ENCODE measurements at places on chromosomes 4 and X.

DNA sequence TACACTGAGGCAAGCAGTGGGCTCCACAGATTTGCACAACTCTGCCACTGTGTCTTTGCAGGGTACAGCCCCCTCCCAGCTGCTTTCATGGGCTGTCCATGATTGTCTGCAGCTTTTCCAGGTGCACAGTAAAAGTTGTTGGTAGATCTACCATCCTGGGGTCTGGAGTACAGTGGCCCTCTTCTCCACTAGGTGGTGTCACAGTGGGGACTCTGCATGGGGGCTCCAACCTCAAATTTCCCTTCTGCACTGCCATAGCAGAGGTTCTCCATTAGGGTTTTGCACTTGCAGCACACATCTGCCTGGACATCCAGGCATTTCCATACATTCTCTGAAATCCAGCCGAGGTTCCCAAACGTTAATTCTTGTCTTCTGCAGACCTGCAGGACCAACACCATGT is 1002.3 kb downstream of the FAM133A start:
- DNase-seq: no peak

DNA sequence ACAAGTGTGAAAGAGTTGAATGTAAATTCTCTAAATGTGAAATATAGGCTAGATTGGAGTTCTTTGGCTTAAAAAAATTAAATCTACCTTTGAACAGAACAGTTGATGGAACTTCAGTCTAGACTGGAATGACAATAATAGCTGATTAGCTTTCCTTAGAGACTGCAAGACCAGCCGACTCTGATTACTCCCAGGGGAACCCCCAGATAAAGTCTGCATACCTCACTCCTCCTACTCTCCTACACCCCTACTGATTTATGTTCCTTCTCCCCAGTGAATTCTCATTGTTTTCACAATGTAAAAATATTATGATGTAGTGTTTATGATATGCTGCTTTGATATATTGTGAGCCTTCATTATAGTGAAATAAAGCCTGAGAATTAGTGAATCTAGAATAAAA is 241.3 kb downstream of the CFAP299 start:
- no peak for DNase-seq

DNA sequence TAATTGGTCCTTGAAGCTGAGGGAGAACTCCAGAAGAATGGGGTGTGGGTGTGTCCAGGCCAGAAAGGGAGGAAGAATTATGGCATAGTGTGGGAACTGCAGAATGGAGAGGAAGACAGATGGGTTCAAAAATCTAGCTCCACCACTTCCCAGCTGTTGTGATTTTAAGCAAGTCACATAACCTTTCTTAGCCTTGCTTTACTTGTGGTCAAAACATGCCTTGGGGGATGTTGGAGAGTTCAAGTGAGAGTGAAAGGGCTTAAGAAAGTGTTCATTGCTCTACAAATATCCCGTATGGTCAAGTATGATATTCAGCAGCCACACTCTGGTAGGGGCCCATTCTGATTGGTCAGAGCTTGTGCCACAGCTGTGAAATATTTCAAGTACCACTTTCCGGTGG is 15.0 kb upstream of the STARD8 start:
- DNase-seq: no peak

GRCh38 chr4:41967392-41967791 is 14.2 kb upstream of the DCAF4L1 start:
- DNase-seq: no peak

- DNase-seq: no peak
These were observed 22.2 kb downstream of the LIN54 start for GRCh38 chr4:82988323-82988832.

DNA sequence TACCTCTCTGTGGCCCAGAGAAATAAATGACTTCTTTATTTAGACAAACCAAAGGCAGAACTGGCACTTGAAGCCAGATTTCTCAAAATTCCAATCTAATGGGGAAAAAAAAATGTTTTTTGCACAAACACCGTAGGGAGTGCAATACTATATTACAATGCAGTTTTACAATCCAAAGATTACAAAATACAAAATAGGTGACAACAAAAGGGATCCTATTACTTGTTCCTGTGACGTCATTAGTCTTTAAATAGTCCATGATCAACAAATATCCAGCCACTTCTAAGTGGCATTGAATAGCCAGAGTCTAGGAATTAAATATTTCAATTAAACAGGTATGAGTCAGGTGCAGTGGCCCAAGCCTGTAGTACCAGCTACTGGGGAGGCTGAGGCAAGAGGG is 3.0 kb upstream of the APBB2 start:
- no peak for DNase-seq

DNA sequence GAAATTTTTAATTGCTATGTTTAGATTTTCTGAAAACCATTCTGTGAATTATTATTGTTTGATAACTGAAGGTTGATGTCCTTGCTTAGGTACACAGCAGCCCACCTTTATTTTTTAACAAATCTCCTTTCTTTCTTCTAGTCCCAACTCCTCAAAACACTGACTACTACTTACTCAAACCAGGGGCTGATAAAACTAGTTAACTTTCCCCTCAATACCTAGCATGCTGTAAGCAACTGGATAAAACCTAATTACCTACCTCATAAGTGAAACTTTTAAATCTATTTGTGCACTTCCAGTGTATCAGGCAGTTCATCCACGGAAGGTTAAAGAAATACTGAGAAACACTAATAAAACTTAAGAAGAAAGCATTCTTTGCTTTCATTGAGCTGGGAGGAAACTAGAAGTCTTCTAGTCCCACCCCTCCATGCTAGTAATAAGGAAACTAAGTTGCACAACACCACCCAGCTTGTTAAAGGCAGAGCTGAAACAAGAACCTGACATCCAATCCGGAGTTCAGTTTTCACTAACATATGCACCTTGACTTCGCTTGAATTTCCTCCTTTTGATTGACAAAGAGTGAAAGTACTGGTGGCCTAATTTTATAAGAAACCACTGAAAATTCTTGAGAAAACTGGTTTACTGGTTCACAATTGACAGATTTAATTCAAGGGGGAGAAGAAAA is 180.2 kb upstream of the TET2 start:
- no peak for DNase-seq

- no peak for DNase-seq
These were observed 148.6 kb downstream of the TLL1 start for GRCh38 chr4:166021617-166022016.

GRCh38 chr4:54902271-54902670 is 223.1 kb downstream of the KDR start:
- DNase-seq: no peak

- DNase-seq: no peak
These were observed 3.9 kb downstream of the SPCS3 start for GRCh38 chr4:176323511-176324160.

DNA sequence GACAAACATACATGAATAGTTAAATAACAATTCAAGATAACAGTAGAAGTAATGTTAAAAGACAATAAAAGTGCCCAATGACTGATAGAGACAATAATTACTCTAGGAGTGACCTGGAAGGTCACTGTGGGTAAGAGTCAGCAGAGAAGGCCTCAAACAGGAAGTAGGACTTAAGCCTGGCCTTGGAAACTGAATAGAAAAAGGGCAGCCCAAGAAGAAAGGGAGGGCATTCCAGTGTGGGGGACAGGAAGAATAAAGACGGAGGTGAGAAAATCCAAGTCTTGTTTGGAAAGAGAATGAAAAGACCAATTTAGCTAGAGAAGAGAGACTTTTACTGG is 6.0 kb downstream of the P2RY4 start:
- DNase-seq: no peak

DNA sequence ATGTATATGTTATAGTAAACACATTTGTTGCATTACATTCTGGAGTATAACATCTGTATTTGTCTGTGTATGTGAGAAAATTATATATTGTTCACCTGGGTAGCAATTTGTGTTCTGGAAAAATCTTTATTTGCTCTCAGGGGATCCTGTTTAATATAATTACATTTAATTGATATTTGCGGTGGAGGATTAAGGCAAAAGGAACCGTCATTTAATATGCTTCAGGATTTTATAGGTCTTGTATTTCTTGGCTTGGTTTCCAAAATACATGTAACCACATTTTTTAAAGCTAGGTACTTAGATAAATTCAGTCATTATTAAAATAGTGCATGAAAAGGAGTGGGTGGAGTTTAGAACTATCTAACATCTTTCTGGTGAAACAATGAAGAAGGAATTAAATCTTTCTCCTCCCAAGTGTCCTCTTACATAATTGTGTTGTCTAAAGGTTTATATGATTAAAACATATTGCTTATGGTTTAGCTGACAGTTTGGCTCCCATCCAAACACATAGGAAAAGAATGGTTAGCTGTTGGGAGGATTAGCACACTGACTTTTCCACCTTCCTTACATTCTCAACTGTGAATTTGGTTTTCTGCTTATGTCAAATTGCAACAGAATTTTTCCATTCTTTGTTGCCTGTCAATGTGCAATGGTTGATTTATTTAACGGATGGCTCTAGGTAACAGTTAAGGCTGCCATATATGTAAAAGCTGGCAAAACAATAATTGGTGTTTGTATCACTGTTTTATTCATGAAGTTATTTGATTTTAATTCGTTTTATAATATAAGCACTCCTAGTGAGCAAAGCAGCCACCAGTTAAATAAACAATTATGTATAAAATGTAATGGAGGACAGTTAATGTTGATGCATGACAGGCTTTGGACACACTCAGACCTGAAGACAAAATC is 250.8 kb upstream of the SFRP2 start:
- DNase-seq: no peak

- DNase-seq: no peak
These were observed 28.4 kb downstream of the WFS1 start for GRCh38 chr4:6298035-6298434.

GRCh38 chrX:12142661-12143060 is 4.4 kb downstream of the FRMPD4 start:
- DNase-seq: no peak

DNA sequence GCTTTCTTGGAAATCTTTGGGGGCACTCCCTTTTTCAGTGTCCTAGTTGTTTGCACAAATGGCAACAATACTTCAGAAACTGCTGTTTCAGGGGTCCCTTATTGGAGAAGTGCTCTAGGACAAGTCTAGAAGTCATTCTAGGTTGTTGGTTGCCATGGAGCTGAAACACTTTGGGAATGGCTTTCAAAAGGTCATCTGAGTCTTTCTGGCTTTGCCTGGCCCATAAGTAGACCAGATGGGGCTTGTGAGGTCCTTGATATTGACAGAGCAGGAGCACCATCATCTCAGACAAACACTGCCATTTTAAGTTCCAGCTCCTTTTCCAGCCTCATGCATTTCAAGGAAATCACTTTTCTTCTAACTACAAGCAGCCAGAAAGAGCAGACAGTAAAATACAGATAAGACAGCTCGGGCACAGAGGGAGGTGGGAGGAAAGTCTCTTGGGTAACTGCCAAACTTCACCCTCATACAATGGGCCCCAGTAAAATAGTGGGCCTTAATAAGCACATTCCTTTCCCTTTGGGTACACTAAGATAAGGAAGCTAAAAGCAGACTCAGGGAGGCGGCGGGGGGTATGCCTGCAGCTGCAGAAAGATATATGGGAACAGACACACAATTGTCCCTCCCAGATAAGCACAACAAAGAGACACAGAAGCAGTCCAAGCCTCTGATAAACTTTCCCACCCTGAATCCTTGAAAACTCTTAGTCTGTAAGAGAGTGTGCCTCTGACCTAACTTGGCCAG is 8.5 kb upstream of the NXF3 start:
- no peak for DNase-seq
